ENCODE measurements at places on chromosomes 13 and 19.

- DNase-seq, result no peak
These were observed 4.4 kb downstream of the JAK3 start for GRCh38 chr19:17843292-17843827.

DNA sequence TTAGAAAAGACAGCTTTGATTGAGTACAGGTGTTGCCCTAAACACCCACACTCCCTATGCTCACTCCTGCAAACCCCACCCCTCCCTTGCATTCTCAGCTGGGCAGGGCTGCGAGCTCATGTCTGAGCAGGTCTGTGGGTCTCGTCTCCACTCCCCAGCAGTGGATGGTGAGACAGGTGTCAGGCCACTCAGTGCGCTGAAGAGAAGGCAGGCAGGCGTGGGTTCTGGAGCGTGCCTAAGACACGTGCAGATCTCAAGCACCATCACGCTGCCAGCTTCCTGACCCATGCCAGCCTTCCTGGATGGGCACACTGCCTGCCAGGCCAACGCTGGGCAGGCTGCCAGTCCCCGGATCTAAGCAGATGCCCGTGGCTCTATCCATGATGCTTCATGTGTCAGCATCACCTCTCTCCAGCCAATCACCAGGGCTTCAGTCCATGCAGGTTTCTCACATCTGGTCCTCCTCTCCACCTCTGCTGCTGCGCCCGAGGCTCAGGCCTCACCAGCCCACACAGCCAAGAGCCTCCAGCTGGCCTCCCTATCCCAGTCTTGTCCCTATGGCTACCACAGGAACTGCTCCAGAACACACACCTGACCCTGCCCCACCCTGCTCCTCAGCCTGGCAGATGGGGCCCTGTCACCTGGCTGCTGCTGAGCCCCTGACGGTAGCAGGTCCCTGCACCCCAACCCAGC, 42.6 kb downstream of the EPS15L1 start:
- no peak for DNase-seq

DNA sequence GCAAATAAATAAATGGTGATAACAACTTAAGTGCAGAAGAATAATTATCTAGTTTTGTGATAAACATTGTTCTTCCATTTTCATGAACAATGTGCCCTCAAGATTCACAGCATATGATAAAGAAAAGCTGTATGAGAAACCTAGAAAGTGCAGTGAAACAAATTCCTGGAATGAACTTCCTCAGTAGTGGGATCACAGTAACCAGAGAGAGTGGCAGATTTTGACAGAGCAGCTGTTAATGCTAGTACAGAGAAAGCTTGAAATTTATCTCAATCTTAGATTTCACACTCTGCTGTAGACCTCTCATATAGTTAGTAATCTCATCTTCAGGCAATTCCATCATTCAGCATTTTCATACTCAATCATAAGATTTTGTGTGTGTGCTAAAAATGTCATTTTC, 664.9 kb downstream of the PCDH9 start:
- DNase-seq, result no peak

DNA sequence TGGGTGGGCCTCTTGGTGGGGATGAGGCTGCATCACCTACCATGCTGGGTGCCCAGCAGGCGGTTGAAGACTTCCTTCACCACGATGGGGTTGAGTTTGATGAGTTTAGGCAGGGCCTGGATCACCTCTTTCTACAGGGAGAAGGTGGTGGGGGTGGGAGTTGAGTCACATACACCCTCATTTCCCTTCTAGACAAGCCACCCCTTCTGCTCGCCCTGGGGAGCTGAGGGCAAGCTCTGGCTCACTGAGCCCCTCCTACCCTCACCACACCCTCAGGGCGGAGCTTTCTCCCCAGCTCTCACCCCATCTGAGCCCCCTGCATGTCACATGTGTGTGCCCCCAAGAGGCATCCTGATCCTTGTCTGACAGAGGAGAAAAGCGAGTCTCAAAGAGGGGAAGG, 7.6 kb upstream of the RSPH6A start:
- DNase-seq, result no peak

- no peak for DNase-seq
These were observed 24.5 kb downstream of the CEACAM16 start for GRCh38 chr19:44723299-44723951.

DNA sequence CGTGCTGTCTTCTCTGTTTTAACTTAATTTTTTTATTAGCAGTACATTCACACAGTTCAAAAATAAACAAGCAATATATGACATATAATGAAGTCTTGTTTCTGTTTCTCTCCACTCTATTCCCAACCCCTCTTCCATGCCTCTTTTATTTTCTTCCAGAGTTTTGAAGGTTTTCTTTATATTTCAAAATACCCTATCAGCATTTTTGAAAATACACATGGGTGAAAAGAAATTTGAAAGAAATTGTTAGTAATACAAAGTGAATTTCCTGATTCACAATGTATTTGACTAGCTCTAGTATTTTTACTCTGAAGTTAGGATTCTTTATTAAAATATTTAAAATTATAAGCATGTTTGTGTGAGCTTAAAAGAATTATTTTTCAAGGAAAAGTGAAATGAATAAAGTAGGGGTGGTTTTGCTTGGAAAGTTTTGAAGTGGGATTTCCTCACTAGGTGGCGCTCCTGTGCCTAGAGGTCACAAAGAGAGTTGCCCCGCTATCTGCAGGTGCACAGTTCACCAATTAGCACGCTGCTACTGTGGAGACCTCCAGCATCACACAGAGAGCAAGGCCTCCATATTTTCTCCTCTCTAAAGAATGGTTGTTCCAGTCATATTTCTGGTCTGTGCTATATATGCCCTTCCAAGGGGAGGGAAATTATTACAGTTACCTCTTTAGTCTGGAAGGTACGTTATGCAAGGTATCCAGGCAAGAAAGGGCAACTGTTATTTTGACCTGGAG, 37.6 kb downstream of the SOX21 start:
- peak; percentile 31 for DNase-seq

DNA sequence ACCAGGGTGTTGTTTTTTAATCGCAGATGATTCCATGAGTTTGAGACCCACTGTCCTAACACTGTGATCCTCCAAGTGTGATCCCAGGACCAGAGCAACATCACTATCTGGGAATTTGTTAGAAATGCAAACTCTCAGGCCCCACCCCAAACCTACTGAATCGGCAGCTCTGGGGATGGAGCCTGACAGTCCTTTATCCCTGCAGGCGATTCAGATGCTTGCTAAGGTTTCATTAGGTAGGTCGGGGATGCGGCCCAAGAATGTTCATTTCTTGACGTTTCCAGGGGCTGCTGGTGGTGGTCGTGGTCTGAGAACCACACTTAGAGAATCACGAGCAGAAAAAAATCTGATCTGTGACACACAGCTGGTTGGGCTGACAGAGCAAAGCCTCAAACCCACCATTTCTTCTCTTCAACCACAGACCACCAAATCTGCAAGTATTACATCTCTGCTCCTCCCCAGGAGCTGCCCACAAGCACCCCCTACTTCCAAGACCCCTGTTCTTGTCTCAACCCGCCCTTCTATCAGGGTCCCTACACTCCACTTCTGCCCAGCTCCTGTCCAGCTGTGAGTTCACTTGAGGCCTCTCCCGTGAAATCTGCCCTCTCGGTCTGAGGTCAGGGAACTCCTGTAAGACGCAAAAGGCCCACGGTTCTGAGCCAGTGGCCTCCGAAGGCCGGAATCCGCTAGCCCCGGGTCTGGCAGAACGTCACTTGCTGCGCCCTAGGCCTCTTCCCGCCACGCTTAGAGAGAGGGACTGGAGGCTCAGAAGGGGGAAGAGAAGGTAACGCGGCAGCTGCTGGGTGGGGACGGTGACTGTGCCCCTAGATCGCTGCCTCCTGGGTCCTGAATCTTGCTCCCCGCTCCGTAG, 1.1 kb upstream of the FARP1 start:
- no peak for DNase-seq
